ENCODE measurements at places on chromosomes 5 and 9. TPM values are rescaled to one million over a fixed set of nuclear protein-coding genes. Genes with fewer than 3 reads are reported as not detected.

GRCh38 chr5:53191548-53192165 lies 82.1 kb upstream of the MOCS2 start:
- DNase-seq, result no peak

DNA sequence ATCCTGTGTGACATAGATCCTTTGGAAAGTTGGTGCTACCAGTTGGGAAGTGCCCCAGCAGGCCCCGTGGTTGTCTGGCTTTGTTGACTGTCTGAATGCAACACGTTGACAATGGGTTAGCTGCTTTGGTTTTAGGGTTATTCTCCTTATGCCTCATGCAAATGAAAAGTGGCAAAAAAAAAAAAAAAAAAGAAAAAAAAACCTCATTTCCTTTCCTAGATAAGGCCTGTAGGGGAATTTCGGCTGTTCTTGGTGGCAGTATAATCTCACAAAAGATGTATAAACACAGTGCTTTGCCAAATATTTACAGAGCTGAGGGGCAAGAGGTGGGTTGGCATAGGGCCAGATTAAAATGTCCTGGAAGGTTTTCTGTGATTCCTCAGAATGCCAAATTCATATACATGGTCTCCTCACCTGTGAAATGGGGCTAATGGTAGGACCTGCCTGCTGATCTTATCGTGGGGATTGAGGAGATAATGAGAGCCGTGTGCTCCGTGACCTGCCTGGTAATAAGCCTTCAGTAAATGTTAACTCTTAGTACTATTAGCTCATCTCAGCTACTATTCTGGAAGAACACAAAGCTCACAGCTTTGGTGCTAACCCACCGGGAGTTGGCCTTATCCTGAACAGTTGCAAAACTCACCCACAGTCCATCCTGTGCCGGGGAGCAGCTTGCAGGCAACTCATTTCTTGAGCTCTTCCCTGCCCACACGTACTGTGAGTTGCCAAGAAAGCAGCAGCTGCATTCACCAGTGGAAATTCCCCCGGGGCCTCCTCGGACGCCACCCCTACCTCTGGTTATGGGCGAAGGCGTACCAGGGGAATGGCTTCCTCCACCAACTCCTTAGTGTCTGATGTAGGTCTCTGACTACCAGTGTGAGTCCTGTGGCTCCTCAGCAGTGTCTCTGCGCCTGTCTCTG lies 220.3 kb downstream of the NR3C1 start:
- DNase-seq, result no peak

DNA sequence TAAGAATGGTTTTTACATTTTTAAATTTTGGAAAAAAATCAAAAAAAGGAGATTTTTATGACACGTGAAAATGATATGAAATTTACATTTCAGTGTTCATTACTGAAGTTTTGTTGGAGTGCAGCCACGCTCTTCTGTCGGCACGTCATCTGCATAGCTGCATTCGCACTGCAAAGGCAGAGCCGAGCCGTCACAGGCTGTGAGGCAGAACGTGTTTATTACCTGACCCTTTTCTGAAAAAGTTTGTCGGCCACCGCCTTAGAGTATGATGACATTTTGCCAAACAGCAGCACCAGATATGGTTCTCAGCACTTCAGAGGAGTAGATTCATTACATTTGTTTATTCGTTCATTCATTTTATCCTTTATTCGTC lies 24.1 kb downstream of the HRH2 start:
- no peak for DNase-seq

DNA sequence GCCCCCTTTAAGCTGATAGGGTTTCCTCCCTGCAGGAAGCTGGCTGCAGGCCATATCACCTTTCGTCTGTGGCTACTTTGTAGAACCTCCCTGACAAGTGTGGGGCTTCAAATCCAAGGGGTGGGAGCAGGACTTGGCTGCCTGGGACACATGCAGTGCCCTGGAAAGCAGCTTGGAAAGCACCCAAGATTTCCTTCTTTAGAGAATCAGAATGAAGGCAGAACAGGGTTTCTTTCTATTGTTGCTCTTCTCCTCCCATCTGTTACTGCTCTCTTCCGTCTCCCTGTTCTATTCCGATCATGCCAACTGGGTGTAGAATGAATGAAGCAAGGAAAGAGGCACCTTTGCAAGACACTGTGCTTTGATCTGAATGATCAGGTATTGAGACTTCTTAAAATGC lies 282.2 kb downstream of the MED10 start:
- DNase-seq, result no peak

DNA sequence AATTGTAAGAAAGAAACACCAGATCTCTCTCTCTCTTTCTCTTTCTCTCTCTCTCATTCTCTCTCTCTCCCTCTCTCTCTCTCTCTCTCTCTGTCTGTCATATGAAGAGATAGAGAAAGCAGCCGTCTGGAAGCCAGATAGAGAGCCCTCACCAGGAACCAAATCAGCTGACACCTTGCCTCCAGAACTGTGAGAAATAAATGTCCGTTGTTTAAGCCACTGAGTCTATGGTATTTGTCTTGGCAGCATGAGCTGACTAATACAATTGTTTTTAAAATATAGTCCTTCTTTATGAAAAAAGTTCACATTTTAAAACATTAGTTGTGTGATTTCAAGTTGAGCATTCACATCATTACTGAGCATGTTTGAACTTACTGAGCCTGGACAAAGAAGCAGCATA lies 275.6 kb downstream of the CETN3 start:
- no peak for DNase-seq

DNA sequence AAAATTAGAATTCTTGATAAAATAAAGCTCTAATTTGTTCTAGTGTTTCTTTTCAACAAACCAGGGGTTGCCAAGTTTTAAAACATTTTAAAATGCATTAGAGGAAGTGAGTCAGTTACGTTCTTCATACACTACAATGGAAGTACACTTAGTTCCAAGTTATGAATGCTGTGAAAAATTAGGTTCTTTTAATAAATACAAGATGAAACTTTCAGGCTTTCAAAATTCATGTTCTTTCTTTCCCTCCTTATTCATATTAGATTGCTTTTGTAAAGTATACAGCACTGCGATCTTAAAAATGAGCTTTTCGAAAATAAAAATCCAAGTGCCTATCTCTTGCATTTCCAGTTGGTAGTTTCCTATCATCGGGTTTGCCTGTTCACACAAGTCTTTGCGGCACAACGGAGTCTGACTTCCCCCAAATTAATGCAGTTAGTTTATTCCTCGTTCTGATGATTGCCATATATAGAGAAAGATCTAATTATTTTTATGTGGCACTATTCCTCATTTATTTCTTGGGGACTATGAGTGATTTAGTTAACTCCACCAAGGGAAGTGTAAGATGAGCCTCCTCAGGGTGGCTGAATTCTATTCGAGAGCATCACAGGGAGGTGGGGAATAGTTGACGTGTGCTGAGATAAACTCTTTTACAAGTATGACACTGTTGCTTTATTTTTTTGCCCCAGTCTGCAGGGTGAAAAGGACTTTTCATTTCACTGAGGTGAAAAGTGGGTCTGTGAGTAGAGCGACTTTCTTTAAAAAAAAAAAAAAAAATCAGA lies 238.2 kb downstream of the CD180 start:
- DNase-seq, result no peak

GRCh38 chr5:69292306-69292705 lies 40.3 kb downstream of the CCDC125 start:
- DNase-seq, result no peak

DNA sequence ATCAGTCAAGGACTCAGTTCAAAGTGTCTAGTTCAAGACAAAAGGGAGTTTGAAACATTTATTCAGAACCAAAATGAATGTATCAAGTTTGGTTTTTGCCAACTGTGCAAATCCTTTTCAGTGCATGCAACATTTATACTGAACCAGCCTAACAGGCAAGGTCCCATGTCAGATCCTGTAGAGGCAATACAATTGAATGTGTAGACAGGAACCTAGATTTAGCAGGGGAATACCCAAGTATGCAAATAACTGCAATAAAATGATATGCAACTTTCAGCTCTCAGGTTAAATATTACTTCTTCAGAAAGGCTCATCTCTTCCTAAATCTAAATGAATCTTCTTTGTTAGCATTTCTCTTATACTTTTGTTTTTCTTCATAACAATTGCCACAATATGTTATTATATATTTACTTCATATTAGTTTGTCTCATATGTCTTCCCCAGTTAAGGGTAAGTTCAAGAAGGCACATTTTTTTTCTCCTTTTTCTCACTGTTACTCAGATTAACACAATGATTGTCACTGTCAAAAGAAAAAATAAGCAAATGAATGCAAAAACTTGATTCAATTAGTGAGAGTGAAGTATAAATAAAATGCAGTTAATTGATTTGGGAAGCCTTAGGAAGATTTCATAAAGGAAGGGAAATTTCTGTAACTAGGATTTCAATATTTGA lies 163.9 kb upstream of the RASA1 start:
- DNase-seq, result no peak

GRCh38 chr9:13140843-13141592 lies 138.5 kb downstream of the MPDZ start:
- DNase-seq, result no peak

- DNase-seq, result no peak
Measured at GRCh38 chr5:40559306-40559705, 120.4 kb upstream of the PTGER4 start.

DNA sequence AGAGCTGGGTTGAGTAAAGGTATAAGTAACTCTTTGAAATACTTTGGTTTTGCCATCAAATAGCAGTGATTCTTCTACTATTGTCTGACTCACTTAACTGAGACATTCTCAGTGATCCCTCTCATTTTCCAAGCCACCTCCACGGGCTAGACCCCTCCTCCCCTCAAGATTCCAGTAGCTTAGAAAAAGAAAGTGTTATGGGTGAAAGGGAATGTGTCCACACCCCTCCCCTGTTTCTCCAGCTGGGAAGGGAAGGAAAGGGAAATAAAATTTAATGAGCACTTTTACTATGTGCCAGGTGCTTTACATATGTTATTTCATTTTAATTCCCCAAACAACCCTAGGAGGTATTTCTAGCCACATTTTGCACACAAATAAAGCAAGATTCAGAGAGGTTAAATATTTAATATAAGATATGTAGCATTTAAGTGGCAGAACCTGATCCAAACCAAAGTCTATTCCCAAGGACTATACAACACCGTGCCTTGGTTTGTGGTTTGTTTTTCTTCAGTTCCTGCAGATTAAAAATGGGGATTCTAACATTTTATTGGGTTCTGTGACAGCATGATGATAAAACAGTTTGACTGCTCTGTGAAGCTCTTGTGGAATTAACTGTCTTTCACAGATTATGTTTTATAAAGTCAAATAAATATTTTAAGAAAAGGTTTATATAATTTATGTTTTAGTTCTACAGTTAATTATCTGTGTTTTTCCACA lies 135.9 kb downstream of the ZSWIM6 start:
- DNase-seq, result peak; percentile 18

DNA sequence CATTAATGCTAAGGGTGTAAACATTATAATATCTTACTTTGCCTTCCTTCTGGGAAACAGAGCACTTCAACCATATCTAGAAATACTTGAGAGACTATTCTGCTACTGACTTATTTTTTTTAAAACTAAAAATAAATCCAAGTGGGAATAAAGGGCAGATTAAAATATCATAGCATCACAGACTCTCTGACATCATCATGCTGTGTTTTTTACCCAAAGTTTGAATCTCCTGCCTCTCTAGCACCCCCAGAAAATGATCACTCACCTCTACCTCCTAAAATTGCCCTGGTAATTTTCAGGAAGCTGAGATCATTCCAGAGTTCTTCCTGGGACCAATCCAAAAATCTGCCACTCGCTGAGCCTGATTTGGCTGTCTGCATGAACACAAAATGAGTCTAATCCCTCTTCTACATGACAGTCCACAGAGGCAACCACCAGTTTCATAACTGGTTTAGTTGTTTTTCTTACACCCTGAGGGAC lies 813.8 kb upstream of the DMAC1 start:
- no peak for DNase-seq

- no peak for DNase-seq
Measured at GRCh38 chr9:72681283-72681630, 159.8 kb downstream of the TMC1 start.

DNA sequence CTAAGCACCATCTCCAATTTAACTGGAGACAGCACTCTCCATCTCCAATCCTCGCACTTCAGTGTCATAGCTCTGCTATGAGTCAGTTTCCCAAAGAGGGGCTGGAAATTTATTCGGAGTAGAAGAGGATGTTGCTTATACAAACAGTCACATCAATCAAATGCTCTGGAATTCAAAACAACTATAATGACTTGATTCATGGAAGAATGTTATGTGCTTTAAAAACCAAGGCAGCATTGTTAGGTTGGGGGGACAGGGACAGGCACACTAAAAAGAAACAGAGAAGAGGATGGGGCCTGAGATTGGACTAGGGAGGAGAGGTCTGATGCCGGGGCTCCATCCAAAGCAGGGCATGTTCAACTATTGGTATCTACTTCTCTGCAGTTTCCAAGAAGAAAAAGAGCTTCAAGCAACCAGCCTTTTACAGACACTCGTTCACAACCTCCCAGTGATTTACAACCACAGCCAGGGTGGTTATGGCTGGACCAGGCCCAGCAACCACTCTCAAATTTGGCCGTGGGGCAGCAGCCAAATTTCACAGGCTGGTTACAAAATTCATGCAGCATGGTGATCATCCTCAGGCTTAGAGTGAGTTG lies 117.5 kb upstream of the ZNF366 start:
- DNase-seq, result no peak

- DNase-seq, result no peak
Measured at GRCh38 chr5:2867373-2867933, 116.0 kb upstream of the IRX2 start.

- no peak for DNase-seq
Measured at GRCh38 chr9:80078826-80079225, 507.1 kb downstream of the TLE4 start.

DNA sequence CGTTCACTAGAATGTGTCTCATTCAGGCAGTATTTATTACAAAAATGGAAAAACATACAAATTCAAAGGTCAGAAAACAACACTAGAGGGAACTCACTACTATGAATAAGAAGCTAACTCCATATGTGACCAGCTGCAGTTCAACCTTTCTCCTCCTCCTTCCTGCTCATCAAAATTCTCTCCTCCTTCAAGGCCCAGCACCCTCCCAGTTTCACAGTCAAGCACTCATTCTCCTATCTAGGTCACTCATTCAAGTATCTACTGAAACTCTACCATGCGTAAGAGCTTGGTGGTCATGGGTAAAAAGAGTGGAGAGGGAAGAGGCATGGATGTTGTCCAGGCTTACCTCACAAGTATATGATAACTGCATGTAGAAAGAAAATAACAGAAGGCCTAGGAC lies 27.7 kb downstream of the ECPAS start:
- DNase-seq, result no peak

The PCDHB9 gene
- 4.4 TPM for polyA plus RNA-seq

The SPRY4 gene
- 33.5 TPM for polyA plus RNA-seq

The NIPAL4 gene
- 0.27 TPM for polyA plus RNA-seq

The SH2D3C gene
- 14.4 TPM for polyA plus RNA-seq

The SPATA6L gene
- 6.1 TPM for polyA plus RNA-seq

The IGIP gene
- polyA plus RNA-seq, result 8.5 TPM

Measured in left renal pelvis (tissue), 4 donors.